ENCODE measurements at places on chromosomes 6 and 20. TPM values are rescaled to one million over a fixed set of nuclear protein-coding genes. Genes with fewer than 3 reads are reported as not detected.

DNA sequence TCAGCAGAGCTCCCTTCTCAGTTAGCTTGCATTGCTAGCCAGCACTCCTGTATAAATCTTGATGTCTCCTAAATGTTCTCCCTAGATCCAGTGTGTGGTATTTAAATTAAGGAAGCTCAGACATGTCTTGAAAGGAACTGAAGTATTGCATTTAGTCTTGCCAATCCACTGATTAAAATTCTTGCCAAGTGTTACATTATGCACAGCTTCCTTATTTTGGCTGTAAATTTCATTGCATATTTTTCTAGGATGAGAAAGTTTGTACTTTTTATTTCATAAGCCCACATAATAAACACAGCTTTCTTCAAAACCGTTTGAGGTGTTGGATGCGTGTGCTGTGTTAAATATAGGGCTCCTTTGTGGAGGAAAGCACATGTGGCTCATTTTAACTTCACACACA, 329.8 kb upstream of the FLRT3 start:
- H3K27ac ChIP-seq = no peak overlapping the region
- no peaks in the 10 kb centered on the region for H3K4me1 ChIP-seq
- H3K36me3 ChIP-seq = no peaks in the 10 kb centered on the region
- no peak for DNase-seq
- no peak overlapping the region for H3K4me3 ChIP-seq

- H3K4me3 ChIP-seq = no peak overlapping the region
- no peak overlapping the region for H3K27ac ChIP-seq
- H3K27me3 ChIP-seq = peaks cover 28% of the 10 kb centered on the region
- H3K4me1 ChIP-seq = no peaks in the 10 kb centered on the region
- DNase-seq = no peak
Measured at GRCh38 chr6:14026831-14027539, 90.6 kb upstream of the CD83 start.

DNA sequence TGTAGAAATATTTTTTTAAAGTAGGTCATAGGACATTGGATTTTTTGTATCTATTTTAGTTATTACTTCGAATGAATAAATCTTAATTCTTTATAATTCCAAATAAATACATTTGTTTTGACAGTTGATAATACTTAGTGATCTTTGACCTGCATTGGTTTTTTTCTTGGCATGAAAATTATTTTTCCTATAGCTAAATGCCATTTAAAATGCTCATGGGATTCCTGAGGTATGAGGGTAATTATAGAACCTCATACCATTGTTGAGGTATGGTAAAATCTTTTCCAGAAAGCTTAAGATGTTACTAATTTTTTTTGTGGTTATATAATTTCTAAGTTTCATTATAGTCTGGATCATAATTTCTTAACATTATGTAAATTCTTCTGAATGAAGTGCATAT, 8.3 kb downstream of the PM20D2 start:
- H3K4me3 ChIP-seq = no peak overlapping the region
- DNase-seq = no peak
- H3K4me1 ChIP-seq = peaks cover 7% of the 10 kb centered on the region
- no peak overlapping the region for H3K27ac ChIP-seq
- peaks cover 19% of the 10 kb centered on the region for H3K36me3 ChIP-seq

GSTA2 gene
- total RNA-seq = not detected

PXDC1 gene
- 0.57 TPM for total RNA-seq

NFKBIL1 gene
- total RNA-seq = 18.9 TPM

B3GALT4 gene
- 5.6 TPM for total RNA-seq

Measured in activated T-helper 1 cell treated with anti-CD3 and anti-CD28 coated beads, Interleukin-12 subunit alpha, Interleukin-12 subunit beta, Interleukin-2, Interleukin-4 antibody, amounts not matched to agents 30 ng/mL and 10 ng/mL and 1 ng/mL, durations not matched to agents 14 hours and 24 hours and 36 hours (primary cell).